ENCODE measurements at places on chromosomes 2 and 18. TPM values are rescaled to one million over a fixed set of nuclear protein-coding genes. Genes with fewer than 3 reads are reported as not detected.

Gene SCN9A
- 56.3 TPM for total RNA-seq

Gene NT5C1B
- total RNA-seq: not detected

Gene CDH19
- total RNA-seq: not detected

Gene MPV17
- total RNA-seq: 81.4 TPM

Gene ANKRD29
- 0.35 TPM for total RNA-seq

Gene TPO
- total RNA-seq: not detected

Gene DSG1
- not detected for total RNA-seq

Gene STON1
- total RNA-seq: 1.9 TPM

Gene ITGAV
- total RNA-seq: 80.9 TPM

Gene SLC8A1
- 76.4 TPM for total RNA-seq

Gene EVX2
- not detected for total RNA-seq

Gene OSR1
- total RNA-seq: 6.6 TPM

Gene GAREM1
- total RNA-seq: 0.15 TPM

Gene SH3YL1
- 14.1 TPM for total RNA-seq

Gene KCTD1
- 21.1 TPM for total RNA-seq

Gene DHX57
- total RNA-seq: 22.3 TPM

Gene SULT1C4
- not detected for total RNA-seq

Gene LAMA3
- 0.60 TPM for total RNA-seq

Gene KCNG2
- not detected for total RNA-seq

Gene ST8SIA5
- not detected for total RNA-seq

Gene THSD7B
- total RNA-seq: 0.12 TPM

Gene EVA1A
- total RNA-seq: 61.6 TPM
